ENCODE measurements at places on chromosomes 4 and X.

DNA sequence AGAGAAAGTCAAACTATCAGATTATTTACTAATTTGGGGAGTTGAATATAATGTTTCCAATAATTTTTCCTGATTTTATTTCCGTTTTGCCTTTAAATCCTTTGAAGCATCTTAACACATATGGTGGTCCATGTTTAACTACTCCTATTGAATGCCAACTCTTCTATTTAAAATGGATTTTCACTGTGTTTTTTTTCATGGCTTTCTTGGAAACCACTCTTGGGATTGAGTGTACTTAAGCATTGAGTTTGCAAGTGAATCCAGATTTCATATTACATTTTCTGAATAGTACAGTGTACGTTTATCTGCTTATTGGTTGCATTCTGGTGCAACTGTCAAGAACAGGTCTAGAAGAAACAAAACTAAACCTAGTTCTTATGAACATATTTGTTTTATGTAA is 45.6 kb downstream of the RAPGEF2 start:
- DNase-seq, result no peak

DNA sequence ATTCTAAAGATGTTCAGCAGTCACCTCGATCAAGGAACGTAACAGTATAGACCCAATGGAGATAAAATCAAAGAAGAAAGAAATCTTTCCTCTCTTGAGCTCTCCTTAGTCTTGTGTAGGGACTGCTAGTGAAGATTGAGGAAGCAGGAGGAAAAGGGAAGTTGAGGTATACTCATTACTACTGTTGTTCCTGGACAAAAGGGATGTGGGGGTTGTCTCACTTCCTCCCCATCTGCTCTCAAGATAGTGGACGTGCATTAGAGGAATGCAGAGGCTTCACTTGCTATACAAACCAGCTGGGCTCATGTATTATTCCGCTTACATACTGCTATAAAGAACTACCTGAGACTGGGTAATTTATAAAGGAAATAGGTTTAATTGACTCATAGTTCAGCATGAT is 208.9 kb upstream of the ARHGEF9 start:
- no peak for DNase-seq

GRCh38 chrX:39772057-39772832 is 325.5 kb downstream of the BCOR start:
- peak; percentile 67 for DNase-seq

DNA sequence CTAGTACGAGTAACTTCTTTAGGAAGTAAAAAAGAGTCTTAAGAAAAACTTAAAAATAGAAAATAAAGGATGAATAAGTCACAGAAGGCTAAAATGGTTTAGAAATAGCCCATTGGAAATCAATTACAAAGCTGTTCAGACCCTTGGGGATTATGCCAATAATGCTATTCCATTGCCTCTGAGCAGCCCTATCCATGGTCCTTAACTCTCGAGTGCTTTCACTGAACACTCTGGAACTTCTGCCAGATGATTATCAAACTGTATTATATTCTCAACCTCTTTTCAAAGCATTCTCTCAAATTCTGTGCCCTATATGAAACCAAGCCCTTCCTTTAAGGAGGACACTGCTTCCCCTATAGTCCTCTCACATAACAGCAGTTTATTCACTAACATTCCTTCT is 17.0 kb downstream of the SLC9B1 start:
- DNase-seq, result no peak

DNA sequence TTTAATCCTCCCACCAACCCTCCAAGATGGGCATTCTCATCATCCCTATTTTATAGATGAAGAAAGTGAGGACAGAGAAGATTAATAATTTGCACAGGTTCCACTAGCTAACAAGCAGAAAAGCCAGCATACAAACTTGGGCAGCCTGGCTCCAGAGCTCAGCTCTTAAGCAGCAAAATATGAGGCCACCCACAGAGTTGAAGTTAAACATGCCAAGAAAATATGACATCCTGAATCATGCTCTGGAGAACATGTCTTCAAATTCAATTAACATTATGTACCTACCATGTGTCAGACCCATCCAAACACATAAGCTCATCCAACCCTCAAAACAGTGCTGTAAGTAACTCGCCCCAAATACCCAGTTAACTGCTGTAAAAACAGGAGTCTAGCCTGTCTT is 33.9 kb downstream of the USP46 start:
- DNase-seq, result no peak

DNA sequence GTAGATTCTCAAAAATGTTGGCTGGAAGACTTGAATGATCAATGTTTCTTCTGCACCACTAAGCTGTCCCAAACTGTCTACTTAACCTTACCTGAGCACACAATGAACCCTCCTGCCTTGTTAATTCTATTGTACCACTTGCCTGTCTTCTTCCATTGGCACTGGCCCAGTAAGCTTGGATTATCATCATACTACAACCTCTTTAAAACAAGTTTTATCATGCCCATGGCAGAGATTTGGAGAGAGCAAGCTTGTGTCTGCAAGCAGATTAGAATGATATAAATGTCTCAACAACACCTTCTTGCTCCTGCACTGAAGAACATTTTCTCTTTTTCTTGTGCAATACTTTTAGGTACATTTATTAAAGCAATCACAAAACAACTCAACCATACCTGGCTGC is 74.0 kb upstream of the VMA21 start:
- no peak for DNase-seq

DNA sequence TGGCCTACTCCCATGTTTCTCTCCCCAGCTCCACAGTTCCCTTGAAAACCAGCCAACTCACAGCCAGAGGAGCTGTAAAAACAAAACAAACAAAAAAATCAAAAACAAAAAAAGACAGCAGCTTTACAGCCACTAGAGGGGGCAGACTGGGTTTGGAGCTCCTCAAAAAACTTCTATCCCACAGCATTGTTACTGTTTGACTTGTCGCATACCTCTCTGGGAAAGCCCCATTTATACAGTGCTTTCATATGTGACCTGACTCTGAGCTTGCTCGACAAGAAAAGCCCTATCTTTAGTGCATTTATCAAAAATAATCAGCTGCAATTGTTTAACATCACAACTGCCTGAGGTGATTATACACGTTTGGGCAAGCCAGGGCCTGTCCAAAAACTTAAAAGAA is 21.6 kb downstream of the TSPAN6 start:
- DNase-seq, result no peak

- no peak for DNase-seq
Observed at GRCh38 chr4:67499799-67500198, 45.5 kb downstream of the CENPC start.

DNA sequence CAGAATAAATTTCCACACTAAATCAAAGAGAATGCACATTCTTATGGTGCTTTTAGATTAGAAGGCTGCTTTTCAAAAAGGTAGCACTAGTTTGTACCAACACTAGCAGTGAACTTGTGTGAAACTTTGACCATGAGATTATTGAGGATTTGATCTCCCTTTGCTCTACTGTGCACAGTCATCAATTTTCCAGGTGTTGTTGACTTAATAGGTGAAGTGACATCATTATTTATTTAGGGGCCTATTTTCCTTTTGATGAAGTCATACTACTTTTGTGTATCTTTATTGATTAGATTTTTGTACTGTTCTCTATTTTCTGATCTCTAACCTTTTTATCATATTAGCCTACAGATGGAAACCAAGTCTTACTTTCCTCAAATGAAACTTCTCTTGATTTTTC is 507.9 kb upstream of the LCORL start:
- DNase-seq, result no peak

DNA sequence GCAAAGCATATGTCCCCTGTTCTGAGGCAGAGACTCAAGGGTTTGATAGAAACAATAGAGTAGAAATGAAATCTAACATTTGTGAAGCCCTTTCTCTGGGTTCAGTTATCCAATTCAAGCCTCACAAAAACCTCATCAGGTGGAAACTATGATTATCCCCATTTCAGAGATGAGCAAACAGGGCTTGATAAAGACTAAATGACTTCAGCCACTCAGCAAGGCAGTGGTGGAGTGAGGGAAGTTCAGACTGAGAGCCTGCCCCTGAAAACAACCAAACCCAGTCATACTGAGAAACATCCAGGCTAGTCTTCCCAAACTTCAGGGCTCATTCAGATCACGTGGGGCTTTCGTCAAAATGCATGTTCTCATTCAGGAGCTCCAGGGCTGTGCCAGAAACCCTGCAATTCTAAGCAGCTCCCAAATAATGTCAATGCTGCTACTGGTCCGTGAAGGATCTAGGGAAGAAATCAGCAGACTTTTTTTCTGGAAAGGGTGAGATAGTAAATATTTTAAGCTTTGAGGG is 109.6 kb upstream of the KIT start:
- no peak for DNase-seq

DNA sequence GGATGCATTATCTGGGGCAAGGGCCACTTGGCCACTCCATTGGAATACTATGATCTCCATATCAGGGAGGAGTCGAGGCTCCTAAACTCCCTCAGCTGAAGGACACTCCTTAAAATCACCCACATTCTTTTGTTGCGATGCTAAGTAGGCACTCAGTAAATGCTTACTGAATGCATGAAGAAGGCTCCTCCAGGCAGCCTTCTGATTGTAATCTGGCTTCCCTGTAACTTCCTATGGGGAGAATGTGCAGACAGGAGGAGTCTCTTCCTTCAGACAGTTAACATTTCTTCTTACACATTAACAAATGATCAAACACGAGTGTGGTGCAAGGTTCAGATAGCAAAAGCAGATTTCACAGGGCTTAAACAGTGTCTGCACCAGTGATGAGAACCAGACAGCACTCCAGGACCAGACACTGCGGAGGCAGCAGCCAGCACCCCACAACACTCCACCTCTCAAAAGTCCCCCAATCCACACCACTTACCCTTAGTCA is 21.4 kb upstream of the USO1 start:
- DNase-seq, result no peak

DNA sequence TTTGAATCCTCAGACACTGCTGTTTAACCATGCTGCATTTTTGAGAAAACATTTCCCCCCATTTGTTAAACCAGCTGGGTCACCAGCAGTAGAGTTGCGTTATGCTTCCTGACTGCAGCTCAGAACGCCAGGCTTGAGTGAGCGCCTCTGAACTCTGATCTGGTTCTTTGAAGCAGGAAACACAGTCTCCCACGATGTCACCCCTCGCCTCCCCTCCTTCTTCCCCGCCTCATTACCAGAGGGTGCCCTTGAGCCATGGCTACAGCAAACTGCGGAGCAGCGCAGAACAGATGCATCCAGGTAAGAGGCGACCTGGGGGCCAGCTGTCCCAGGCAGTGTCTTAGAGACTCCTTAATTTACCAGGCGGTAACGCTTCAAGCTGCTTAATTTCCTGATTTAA is 78.4 kb downstream of the REPS2 start:
- no peak for DNase-seq

All from stimulated activated naive CD8-positive, alpha-beta T cell treated with anti-CD3 and anti-CD28 coated beads, Interleukin-15, Interleukin-2, amounts not matched to agents 100 U/mL and 50 U/mL, for 24 hours (primary cell).